Activated naive CD4-positive, alpha-beta T cell (primary cell): ENCODE measurements at places on chromosomes 11 and 22.

DNA sequence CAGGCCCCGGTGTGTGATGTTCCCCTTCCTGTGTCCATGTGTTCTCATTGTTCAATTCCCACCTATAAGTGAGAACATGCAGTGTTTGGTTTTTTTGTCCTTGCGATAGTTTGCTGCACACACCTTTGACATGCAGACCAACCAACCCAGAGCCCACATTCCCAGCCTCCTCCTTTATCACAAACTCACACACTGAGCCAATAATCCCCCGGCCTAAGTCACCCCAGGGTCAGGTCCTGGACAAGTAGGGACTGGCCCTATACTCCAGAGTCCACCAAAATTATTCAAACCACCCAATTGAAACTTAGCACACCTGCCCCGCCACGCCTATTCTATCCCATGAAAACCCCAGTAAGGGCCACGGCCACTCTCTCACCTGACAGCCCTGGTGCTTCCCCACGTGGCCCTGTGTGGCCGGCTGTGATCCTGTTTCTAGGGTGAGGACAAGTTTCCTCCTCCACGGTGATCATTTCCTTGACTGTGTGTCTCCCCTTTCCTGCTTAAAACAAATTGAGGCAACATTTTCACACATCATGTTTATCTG lies 83.1 kb upstream of the SLC22A12 start:
- no peak for DNase-seq

- DNase-seq = no peak
These were observed 217.1 kb downstream of the CSNK2A3 start for GRCh38 chr11:11135820-11136476.

- no peak for DNase-seq
These were observed 5.3 kb upstream of the CARD18 start for GRCh38 chr11:105144887-105145286.

GRCh38 chr11:93478841-93479240 lies 64.3 kb downstream of the SMCO4 start:
- no peak for DNase-seq

- DNase-seq = no peak
These were observed 77.3 kb downstream of the ARHGEF12 start for GRCh38 chr11:120413480-120413879.

- no peak for DNase-seq
These were observed 1031.8 kb downstream of the NTM start for GRCh38 chr11:132402071-132402684.

- no peak for DNase-seq
These were observed 94.7 kb upstream of the RASSF10 start for GRCh38 chr11:12914400-12914912.

GRCh38 chr11:63564784-63565350 lies 1.7 kb upstream of the PLAAT2 start:
- DNase-seq = no peak

DNA sequence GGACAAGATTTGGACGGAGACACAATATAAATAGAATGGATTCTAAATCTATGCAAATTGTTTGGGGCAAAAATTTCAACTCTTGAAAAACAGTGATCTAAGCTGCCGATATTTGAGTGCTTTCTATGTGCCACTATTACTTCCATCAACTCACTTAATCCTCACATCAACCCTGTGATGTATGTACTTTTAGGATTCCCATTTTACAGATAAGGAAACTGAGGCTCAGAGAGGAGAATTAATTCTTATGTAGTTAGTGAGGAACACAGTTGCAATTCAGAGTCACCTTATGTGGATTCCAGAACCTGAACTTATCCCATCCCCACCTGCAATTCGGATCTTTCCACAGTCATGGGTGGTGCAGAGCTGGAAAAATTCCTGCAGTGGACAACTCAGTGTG lies 60.3 kb downstream of the TSPAN18 start:
- no peak for DNase-seq

GRCh38 chr22:50526834-50527801 lies 1.7 kb upstream of the SCO2 start:
- DNase-seq = no peak

- DNase-seq = no peak
These were observed 8.2 kb upstream of the KCTD17 start for GRCh38 chr22:37043209-37043827.

GRCh38 chr11:20544603-20545237 lies 54.7 kb upstream of the SLC6A5 start:
- DNase-seq = no peak

DNA sequence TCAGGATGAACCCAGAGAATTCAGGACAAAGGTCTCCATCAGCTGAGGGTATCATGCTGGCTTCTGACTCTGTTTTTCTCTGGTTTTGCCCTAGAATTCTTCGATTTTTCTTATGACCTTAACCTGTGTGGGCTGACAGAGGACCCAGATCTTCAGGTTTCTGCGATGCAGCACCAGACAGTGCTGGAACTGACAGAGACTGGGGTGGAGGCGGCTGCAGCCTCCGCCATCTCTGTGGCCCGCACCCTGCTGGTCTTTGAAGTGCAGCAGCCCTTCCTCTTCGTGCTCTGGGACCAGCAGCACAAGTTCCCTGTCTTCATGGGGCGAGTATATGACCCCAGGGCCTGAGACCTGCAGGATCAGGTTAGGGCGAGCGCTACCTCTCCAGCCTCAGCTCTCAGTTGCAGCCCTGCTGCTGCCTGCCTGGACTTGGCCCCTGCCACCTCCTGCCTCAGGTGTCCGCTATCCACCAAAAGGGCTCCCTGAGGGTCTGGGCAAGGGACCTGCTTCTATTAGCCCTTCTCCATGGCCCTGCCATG lies 16.8 kb downstream of the SERPING1 start:
- DNase-seq = no peak

- peak; percentile 86 for DNase-seq
These were observed at the start of gene SFI1 for GRCh38 chr22:31496007-31496734. Gene SFI1 (plus strand): TSS chr22:31496536. CDS start chr22:31508285, 11,749 bp downstream.

DNA sequence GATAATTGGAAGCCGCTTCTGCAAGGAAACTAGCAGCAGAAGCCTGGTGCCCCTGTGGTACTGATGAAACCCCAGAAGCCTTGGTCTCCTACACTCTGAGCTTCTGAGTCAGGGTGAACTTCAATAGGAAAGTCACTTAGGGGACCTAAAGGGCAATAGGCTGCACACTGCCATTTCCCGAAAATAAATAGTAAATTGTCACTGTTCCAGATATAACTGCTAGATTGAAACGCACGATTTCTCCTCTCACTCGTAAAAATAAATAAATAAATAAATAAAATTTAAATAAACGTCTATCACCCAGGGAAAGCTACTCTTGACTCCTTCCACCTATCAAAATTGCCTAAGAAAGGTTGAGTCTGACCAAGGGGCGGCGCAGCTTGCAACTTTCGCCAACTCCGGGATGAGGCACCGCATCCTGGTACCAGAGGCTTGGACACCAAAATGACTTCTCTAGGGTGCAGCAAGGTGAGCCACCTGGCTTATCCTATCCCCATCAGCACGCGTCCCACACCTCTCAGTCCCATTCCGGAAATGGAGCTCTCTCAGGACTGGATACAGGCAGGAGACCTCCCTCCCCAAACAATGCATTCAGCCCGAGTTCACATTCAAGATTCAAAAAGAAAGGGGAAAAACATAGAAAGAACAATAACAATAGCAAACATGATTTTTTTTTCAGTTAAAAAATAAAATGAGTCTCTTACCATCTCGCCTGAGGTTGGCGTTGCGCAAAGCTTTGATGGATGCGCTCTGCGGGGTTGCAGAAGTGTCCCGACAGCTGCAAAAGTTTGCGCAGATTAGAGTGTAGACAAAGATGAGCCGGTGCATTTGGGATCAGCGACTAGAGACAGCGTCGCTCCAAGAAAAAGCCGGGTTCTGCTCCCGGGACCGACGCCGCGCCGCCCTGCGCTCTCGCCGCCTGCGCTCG lies 583 bp downstream of the PDGFD start:
- no peak for DNase-seq

- no peak for DNase-seq
These were observed 988 bp downstream of the BANF1 start for GRCh38 chr11:66003291-66003690.

DNA sequence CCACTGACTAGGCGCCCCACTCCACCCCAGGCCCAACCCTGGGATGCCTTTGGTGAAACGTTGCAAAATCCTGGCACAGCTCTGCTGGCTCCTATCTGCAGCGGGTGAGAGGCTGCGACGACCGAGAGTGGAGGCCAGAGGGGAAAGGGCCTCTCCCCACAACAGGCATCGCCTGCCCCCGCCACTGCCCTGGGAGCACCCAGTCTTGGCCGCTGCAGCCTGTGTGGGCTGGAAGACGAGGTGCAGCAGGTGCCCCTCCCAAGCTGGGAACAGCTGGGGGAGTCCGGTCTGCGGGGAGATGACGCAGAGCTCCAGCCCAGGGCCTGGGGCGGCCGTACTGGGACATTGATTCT lies 4.2 kb upstream of the PIM3 start:
- no peak for DNase-seq

GRCh38 chr11:116733043-116733755 lies 39.6 kb downstream of the BUD13 start:
- DNase-seq = no peak

DNA sequence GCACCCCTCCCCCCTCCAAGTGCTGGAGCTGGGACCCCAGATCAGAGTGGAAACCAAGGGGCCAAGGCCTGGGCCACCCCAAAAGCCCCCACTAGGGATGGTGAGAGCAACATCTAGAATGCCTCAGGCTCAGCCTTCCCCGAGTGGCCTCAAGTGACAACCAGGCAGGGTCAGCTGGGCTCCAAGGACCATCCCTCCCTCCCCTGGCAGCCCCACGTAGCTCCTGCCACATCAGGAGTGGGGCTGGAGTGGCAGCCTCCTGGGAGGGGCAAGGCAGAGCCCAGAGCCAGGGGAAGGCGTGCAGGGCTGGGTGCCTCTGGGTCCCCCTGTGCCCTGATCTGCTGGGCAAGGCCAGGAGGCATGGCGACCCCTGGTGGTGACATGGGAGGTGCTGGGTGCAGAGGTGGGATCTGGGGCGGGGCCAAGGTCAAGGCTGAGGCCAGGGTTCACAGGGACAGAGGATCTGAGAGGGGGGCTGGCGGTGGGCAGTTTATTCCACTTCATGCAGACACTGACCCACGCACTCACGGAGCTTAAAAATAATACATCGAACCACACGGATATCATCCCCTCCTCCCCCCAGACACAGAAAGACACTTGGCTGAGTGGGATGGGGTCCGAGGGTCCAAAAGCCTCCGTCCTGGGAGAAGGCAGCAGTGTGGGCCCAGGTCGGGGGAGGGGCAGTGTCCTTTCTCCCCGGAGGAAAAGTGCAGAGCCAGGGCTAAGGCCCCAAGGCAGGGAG lies 15.8 kb upstream of the EHD1 start:
- DNase-seq = peak; percentile 93

GRCh38 chr22:19638282-19639015 lies 75.9 kb upstream of the SEPTIN5 start:
- no peak for DNase-seq
